ENCODE measurements at places on chromosomes 5 and 9.

- DNase-seq, result no peak
These were observed 41.6 kb upstream of the PPP2CA start for GRCh38 chr5:134267366-134268018.

DNA sequence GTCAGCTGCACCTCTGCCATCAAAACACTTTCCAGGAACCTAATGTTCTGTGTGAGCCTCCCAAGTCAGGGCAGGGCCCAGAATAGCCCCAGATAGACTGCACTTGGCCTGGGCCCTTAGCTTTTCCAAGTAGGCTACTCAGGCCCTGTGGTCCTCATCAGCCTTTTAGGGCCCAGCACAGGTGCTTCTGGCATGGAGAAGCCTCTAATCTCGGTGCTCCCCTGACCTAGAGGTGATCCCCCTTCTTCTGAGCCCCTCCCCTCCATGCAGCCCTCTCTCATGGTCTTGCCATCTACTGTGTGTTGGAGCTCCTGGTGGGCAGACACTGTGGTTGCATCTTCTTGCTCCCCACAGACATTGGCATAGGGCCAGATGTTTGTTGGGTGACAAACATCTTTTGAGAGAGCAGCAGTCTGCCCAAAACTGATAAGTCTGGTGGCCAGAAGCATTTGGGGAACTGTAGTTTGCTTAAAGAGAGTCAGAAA is 28.1 kb downstream of the FRMPD1 start:
- DNase-seq, result no peak

GRCh38 chr5:43281840-43282658 is 31.2 kb downstream of the HMGCS1 start:
- no peak for DNase-seq

- DNase-seq, result no peak
These were observed 623.6 kb upstream of the CDH18 start for GRCh38 chr5:20611620-20612019.

GRCh38 chr5:8060953-8061429 is 192.0 kb downstream of the MTRR start:
- DNase-seq, result no peak

DNA sequence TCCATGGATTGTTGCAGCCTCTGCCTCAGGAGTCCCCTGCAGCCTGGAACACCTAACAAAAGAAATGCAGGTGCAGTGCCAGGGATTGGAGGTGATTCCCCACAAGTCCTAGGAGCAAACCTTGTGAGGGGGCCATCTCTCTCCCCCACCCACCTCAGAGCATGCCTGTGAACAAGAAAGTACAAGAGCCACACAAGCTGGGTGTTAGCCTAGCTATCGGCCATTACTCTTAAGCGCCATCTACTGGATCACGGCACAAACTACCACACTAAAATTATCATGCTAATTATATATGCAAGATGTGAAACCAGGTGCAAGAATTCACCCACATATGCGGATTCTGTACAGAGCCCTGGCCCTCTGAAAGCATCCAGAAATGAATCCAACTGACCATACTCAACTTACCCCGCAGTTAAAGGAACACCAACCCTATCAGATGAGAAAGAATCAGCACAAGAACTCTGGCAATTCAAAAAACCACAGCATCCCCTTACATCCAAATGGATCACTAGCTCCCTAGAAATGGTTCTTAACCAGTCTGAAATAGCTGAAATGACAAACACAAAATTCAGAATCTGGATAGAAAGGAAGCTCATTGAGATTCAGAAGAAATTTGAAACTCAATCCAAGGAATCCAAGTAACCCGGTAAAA is 16.5 kb upstream of the PRSS3 start:
- peak; percentile 70 for DNase-seq

DNA sequence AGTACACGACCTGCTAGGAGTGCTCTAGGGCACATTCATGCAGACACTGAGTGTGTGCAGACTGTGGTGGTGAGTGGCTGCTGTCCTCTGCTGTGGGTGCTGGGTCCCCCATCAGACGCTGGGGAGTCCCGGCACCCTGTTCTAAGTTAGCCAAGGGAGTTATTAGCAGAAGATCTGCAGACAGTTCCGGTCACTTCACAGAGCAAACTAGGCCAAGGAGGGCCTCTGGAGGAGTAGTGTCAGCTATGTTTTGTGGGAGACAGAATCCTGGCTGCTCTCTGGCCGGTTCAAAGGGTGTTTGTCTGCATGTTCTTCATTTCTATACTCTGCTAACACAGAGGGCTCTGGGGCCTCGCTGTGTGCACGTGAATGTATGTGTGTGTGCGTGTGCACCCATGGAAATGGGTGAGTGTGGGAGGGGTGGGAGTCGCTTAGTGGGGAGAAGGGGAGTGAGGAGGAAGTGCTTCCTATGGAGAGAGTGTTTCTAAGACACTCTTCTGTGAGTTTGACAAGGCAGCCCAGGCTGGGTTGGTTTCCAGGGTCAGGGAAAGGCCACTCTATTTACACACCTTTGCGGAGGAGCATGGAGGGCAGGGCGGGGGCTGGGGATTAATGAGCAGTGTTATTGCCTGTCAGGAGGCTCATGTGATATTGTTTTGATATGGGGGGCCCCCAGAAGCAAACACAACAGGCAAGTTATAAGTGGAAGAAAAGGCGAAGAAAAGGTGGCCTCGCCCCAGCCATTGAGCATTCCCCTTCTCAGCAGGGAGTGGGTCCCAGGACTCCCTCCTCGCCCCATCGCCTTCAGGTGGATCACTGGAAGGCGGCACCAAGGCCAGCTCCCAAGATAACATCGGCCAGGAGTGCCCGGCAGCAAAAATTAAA is 68.9 kb downstream of the MACROH2A1 start:
- no peak for DNase-seq

DNA sequence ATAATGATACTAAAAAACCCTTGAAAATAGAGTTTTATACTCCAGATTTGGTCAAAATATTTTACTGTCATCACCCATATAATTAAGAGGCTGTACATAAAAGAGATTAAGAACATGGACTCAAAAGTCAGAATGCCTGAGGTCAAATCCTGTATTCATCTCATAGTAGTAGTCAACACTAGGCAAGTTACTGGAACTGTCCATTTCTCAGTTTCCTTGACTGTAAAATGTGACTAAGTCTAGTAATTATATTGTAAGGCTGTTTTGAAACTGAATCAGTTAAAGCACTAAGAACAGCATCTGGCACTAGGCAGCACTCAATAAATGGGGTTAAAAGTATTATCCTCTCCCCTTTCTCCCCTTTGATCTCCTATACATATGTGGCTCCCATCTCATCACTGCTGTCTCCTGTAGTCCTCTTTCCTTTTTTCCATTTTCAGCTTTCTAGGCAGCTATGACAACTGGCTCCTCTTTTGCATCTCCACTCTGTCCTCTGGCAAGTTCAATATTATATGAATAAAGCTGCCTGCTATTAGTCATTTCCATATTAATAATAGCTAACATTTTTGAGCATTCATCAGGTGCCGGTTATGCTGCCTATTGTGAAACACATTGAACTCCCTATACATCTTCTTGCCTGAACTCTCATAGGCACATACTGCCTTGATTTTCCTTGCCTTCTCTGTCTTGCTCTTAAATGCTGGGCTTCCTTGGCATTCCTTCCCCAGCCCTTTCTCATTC is 185.8 kb upstream of the NREP start:
- no peak for DNase-seq

DNA sequence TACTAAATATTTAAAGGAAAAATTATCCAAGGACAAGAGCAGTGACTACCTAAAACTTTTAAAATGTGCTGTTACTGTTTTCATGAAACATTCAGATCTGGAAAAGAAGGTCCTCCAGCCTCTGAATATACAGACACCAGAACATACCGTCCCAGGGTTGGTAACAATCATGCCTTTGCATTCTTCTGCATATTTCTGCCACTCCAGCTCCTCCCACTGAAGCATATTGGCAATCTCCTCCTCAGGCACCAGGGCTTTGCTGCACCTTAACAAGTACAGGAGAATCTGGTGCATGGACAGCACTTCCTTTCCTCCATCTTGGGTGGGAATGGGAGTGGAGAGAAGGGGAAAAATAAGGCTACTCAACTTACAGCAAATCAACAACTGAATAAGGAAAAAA is 60.0 kb downstream of the DROSHA start:
- no peak for DNase-seq

DNA sequence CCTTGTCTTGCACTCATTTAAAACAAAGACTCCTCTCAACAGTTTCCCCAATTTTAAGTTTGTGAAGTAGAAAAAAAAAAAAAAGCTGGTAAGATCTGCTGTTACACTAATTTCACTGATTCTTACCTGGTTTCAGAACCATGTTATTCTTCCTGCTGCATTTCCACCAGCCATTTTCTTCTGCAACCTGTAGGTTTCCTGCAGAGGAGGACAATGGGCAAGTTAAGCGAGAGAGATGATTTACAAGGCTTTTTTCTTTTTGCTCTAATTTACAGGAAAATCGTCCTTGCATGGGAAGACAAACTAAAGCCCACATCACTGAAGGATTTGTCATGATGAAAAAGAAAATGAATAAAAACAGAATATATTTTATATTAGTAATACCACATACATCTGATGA is 86.0 kb upstream of the SMARCA2 start:
- DNase-seq, result no peak

GRCh38 chr5:116773926-116774325 is 199.3 kb upstream of the SEMA6A start:
- no peak for DNase-seq

DNA sequence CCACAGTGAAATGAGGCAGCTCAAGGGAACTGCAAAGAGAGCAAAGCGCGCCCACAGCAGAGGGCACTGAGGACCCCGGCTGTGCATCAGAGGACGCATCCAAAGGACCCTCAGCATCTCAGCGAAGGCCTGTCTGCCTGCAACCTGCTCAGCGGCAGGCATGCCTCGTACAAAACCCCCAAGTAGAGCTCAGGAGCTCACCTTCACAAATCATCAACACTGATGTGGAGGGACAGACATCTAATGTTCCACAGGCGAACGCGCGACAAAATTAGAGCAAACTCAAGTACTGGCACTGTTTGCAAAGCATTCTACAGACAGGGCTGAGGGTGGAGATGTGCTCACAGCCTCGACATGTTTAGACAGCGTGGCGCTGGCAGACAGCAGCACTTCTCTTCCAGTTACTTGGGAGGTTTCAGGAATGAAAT is 81.0 kb downstream of the DCP2 start:
- DNase-seq, result no peak

GRCh38 chr5:84149094-84149493 is 235.6 kb downstream of the EDIL3 start:
- DNase-seq, result no peak

GRCh38 chr5:177594071-177594470 is 2.1 kb downstream of the TMED9 start:
- no peak for DNase-seq

DNA sequence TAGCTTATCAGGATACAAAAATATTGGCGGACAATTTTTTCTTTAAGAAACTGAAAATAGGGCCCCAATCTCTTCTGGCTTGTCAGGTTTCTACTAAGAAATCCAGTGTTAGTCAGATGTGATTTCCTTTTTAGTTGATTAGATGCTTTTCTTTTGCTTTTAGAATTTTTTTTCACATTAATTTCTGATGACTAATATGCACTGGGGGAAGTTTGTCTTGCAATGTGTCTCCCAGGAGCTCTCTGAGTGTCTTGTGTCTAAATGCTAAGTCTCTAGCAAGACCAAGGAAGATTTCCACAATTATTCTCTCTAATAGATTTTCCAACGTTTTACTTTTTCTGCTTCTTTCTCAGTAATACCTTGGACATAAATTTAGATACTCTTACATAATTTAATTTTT is 559.8 kb upstream of the TYRP1 start:
- no peak for DNase-seq

DNA sequence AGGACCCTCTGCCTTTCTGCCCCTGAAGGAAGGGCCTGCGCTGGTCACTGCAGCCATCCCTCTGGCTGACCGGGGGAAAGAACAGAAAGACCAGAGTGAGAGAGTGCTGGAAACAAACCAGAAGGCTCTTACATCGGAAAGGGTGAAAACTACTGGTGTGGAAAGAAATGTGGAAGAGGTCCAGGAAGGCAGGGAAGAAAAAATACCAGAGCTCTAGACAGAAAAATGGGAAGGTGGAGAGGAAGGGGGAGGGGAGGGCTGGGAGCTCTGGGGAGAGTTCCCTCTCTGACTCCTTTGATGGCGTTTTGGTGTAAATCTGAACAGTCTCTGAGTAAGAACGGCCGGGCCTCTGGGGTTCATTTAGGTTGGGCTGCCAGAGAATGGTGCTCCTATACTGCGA is 47.7 kb downstream of the COL23A1 start:
- no peak for DNase-seq

DNA sequence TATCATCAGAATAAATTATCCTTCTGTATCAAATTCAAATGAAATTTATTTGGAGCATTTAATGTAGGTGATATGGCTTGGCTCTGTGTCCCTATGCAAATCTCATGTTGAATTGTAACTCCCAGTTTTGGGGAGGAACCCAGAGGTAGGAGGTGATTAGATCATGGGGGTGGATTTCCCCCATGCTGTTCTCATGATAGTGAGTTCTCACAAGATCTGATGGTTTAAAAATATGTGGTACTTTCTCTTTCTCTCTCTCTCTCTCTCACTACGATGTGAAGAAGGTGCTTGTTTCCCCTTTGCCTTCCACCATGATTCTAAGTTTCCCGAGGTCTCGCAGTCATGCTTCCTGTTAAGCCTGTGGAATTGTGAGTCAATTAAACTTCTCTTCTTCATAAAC is 678.4 kb upstream of the RGMB start:
- DNase-seq, result no peak

DNA sequence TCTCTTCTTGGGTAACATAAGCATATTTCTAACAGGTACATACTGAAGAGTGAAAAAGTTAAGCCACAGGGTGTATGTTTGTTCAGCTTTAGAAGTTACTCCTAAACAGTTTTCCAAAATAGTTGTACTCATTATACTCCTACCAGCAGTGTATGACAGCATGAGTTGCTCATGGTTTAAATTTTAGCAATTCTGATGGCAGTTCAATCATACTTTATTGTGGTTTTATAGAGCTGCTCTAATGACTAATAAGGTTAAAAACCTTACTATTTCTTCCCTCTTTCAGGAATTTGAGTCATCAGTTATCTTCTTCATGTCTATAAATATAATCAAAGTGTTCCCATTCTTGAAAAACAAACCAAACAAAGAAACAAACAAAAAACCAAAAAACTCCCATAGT is 81.5 kb downstream of the CAAP1 start:
- no peak for DNase-seq

- no peak for DNase-seq
These were observed 51.3 kb downstream of the ANXA1 start for GRCh38 chr9:73202980-73203379.

DNA sequence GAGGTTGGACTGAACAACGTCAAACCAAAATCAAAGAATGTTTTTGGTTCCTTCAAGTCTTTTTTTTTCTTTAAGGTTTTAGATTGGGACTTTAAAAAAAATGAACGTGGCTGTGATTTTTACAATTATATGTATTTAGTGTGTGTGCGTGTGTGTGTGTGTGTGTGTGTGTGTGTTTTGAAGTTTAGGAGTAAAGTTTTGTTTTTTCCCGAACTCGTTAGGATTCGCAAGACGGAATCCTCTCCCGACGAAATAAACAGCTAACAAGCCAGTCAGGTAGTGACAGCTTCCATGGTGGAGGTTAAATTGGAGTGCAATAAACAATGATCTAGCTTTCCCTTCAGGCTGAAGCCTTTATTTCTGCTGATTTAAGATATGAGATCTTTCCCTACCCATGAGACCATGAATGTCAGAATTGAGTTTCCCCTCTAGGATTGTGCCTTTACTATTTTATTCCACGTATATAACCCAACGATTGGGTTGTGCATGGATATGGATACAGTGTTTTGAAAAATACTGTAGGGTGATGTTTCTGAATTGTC is 1.2 kb downstream of the KIAA1958 start:
- DNase-seq, result peak; percentile 36

GRCh38 chr5:98827161-98827560 is 53.7 kb downstream of the RGMB start:
- peak; percentile 49 for DNase-seq

- no peak for DNase-seq
These were observed 289.6 kb downstream of the GABRB2 start for GRCh38 chr5:161256957-161257356.

Measured in SK-N-DZ (cell line).